IgD-negative memory B cell (primary cell): ENCODE measurements at places on chromosomes 5 and 9. TPM values are rescaled to one million over a fixed set of nuclear protein-coding genes. Genes with fewer than 3 reads are reported as not detected.

Gene FBXO10
- polyA plus RNA-seq: 15.1 TPM

Gene CDC25C
- not detected for polyA plus RNA-seq

Gene FAM163B
- not detected for polyA plus RNA-seq

Gene ROPN1L
- polyA plus RNA-seq: 0.48 TPM

Gene IL3
- polyA plus RNA-seq: not detected

Gene WDR38
- not detected for polyA plus RNA-seq

Gene S100Z
- 5.3 TPM for polyA plus RNA-seq

Gene SLIT3
- not detected for polyA plus RNA-seq

Gene ITK
- polyA plus RNA-seq: 5.6 TPM

Gene IRX4
- polyA plus RNA-seq: not detected

Gene SPOUT1
- polyA plus RNA-seq: 65.2 TPM

Gene TEX48
- not detected for polyA plus RNA-seq

Gene PCDHA2
- polyA plus RNA-seq: not detected

Gene FOXD4L5
- polyA plus RNA-seq: not detected

Gene KCNV2
- not detected for polyA plus RNA-seq

Gene TSSK1B
- polyA plus RNA-seq: not detected

Gene FOXD4L4
- polyA plus RNA-seq: not detected

Gene PCDHA3
- not detected for polyA plus RNA-seq

Gene LHX6
- polyA plus RNA-seq: not detected
